ENCODE measurements at places on chromosomes 2 and 18. TPM values are rescaled to one million over a fixed set of nuclear protein-coding genes. Genes with fewer than 3 reads are reported as not detected.

IGFBP2 gene
- total RNA-seq = 16.0 TPM

CAD gene
- total RNA-seq = 17.3 TPM

ONECUT2 gene
- not detected for total RNA-seq

C2orf78 gene
- not detected for total RNA-seq

GPR45 gene
- not detected for total RNA-seq

GPR17 gene
- not detected for total RNA-seq

SULT1C4 gene
- 1.4 TPM for total RNA-seq

CETN1 gene
- not detected for total RNA-seq

CCDC68 gene
- 6.6 TPM for total RNA-seq

SF3B1 gene
- total RNA-seq = 415 TPM

DYNAP gene
- not detected for total RNA-seq

SCG2 gene
- total RNA-seq = 0.32 TPM

AGAP1 gene
- 25.9 TPM for total RNA-seq

ACTG2 gene
- 54.6 TPM for total RNA-seq

IL36RN gene
- total RNA-seq = not detected

GULP1 gene
- 47.9 TPM for total RNA-seq
